Kidney epithelial cell (primary cell): ENCODE measurements at places on chromosomes 1 and 21. TPM values are rescaled to one million over a fixed set of nuclear protein-coding genes. Genes with fewer than 3 reads are reported as not detected.

DNA sequence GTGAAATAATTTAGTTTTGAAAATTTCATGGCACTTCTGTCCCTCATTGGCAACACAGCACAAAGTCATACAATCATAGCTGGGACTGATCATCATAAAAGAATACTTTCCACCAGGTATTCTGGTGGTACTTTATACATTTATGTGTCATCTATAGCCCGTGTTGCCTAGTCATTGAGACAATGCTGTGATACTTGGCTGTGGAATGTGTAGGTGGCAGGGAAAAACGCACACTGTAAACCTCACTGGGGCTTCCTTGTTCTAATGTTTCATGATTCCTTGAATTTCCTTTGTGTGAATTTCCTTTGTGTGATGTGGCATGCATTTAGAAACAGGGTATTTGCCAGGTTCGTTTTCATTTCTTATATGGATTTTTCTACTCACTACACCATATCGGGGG lies 118.3 kb downstream of the FMN2 start:
- no peak for DNase-seq

DNA sequence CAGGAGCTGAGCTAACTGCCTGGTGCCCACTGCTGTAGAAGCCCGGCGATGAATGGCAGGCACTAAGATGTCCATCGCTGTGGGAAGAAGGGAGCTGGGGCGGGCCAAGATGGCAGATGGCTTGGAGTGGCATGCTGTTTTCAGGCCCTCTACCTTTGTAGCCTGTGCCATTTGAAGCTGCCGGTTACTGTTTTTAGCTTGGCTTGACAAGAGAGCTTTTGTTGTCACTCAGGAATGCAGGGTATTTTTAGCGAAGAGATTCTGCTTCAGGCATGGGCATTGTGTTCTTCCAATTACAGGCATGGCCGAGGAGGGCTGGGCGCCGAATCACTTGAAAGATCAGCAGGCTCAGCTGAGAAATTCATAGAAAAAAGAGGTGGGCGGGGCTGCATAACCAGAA lies 348.7 kb downstream of the RPS6KC1 start:
- DNase-seq = no peak

DNA sequence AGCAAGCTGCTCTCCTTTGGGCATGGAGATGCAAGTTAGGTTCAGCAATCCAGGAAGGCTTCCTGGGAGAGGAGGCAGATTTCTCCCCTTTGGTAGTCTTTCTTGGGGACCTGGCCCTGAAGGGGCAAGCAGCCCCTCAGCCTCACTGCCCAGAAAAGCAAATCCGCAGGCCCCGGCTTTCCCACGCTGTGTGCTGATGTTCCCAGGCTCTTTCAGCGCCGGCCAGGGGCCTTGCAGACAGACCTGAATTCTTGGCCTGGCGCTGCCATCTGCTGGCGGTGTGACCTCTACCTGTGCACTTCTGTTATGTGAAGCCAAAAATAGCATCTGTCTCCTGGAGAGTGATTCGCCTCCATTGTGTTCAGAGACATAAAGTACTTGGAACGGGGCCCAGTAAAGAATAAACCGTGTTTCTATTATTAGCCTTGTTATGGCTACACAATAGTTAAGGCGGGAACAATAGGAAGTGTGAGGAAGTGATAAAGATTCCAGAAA lies 64.8 kb downstream of the ALPL start:
- DNase-seq = peak; percentile 67

DNA sequence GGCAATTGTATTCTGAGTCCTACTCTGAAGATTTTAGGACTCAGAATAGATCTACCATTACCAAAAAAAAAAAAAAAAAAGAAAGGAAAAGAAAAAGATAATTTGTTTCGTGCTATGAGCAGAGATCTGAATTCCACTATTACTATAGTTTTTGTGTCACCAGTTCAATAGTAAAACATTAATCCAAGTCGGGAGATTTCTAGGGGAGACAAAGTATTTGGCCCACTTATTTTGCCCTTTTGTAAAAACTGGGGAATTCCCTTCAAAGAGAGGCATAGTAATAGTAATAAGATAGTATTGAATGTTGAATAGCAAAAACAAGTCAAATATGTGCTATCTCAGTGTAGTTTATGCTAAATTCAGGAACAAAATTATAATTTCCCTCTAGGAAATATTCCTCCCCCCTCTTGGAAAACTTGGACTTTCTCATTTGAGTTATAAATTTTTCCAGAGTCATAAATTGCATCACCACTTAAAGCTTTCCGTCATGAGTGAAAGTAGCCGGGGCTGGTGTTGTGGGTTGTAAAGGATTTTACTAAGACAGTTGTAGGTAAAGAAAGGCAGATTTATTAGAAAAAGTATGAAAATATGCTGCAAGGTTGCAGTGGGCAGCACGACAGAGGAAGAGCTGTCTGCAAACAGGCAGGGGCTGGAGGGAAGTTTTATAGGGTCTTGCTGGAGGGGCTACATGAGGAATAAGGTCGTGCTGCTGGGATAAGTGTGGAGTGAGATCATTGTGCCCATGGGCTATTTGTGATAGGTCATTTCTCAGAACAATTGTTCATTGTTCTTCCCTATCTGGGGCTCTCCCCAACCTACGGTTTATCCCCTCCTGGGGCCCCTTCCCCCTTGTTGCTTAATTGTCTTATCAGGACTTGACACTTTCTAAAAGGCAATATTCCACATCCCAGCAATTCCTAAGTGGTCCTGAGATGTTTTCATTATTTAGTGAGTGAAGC lies 1009.9 kb downstream of the PLA2G4A start:
- no peak for DNase-seq

DNA sequence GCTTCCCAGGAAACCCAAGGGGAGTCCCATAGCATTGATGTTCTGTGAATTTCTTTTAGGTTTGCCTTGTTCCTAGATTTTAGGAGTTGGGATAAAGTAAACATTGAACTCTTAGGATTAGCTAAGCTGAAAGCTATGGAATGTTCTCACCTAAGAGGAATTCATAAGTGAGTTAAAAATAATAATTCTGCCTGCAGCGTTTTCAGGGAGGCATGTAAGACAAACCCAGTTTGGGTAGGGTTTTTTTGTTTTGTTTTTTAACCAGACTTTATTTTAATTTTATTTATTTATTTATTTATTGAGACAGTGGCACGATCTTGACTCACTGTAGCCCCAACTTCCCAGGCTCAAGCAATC lies 28.9 kb upstream of the CD101 start:
- no peak for DNase-seq

DNA sequence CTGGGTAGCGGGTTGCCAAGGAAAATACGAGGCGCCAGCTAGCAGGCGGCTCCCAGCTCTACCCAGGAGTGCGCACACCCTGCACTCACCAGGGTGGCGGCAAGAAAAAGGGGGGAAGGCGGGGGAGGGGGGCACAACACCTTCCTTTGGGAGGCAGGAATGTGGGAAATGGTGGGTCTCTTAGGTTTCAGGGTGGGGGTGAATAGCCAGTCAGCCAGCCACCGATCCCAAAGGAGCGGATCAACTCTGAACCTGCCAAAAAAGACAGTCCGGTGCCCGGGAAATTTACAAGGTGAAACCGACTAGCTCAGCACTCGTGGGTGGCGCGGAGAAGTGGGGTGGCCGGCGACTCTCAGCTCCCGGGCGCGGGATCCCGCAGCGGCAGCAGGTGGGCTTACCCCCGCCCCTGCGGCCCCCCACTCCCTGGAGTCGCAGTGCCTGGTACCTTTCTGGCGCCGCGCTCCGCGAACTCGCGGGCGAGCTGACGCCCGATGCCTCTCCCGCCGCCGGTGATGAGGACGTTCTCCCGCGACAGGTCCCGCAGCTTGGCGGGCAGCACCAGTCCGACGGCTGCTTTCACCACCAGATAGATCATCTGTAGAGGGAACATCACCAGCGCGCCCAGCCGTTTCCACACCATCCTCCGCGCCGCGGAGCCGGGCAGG lies 1.2 kb downstream of the DHRS3 start:
- no peak for DNase-seq

GRCh38 chr1:12155328-12155727 lies 11.5 kb upstream of the TNFRSF1B start:
- DNase-seq = no peak

DNA sequence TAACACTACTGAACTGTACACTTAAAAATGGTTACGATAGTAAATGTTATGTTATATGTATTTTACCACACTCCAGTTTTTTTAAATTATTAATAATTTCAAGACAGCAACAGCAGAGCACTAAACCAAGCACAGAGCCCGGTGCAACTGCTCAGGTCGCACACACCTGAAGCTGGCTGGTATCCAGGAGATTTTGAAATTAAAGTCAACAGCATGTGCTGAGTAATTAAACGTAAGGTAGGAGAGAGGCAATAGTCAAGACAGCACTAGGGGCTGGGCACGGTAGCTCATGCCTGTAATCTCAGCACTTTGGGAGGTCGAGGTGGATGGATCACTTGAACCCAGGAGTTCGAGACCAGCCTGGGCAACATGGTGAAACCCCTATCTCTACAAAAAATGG lies 35.1 kb upstream of the SLC30A10 start:
- DNase-seq = no peak

DNA sequence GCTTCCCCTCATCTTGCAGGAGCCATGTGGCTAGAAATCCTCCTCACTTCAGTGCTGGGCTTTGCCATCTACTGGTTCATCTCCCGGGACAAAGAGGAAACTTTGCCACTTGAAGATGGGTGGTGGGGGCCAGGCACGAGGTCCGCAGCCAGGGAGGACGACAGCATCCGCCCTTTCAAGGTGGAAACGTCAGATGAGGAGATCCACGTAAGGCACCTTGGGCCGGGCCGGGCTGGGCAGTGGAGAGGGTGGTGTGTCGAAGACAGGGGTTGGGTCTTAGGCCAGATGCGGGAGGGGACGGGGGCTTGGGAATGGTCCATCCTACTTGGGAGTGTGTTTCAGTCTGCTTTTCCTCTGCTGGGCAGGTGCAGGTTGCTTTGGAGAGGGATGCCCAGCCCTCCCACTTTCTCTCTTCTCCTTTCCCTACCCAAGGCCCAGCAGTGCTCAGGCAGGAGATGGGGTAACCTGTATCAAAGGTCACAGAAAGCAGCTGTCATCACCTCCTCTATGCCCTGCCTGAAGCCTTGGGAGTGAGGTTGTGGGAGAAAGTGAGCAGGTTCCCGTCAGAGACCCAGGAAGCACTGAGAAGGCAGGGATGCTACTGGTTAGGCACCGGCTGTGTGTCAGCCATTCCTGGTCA lies 18.9 kb downstream of the EPHX1 start:
- no peak for DNase-seq

DNA sequence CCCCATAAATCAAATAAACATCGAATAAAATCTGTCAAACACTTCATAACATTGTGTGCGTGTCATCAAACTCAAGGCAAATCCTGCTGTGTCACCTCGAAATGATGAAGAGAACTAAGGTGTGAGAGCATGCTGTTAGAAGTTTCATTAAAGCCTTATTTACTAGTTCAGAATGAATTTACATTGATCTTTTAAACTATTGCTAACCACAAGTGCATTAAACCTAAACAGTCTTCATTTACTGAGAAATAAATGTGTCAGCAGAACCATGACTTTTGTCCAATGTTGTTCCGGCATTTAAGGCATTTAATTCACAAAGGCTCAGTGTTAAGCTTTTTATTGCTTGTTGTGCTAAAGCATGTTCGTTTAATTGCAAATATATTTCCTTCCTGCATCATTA lies 474.4 kb downstream of the SETD4 start:
- no peak for DNase-seq

GRCh38 chr1:69404486-69404885 lies 163.2 kb upstream of the LRRC7 start:
- no peak for DNase-seq

- no peak for DNase-seq
Measured at GRCh38 chr1:44620072-44620471, 54.2 kb downstream of the TMEM53 start.

- peak; percentile 54 for DNase-seq
Measured at GRCh38 chr1:101200513-101200912, 36.3 kb upstream of the S1PR1 start.

RAP1GAP gene
- 7.1 and 9.0 TPM in 2 replicates for total RNA-seq

ESRRG gene
- 0.34 and 0.88 TPM in 2 replicates for total RNA-seq

RGS5 gene
- 1.8 and 5.8 TPM in 2 replicates for total RNA-seq

TBX15 gene
- 0.21 TPM in 1 of 2 replicates, not detected in the other for total RNA-seq
